ENCODE measurements at places on chromosomes 2 and 18.
A peak's percentile ranks its signal among the peaks of the same experiment; 100 is the strongest.

DNA sequence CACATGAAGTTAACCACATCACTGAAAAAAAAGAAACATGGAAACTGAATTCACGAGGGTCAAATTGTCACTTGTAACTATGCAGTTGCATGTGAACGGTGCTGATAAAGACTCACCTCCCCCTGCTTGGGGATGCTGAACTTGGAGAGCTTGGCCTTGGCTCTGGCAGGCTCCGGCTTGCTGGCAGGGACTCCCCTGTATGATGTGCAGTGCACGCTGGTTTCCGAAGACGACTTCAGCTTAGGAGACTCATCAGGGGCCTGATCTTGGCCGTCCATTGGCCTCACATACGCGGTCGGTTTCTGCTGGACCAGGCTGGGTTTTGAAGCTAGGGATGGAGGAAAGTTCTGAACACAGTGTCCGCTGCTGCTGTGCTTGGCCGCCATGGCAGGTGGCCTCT is 135.9 kb downstream of the AFF3 start:
- DNase-seq = no peak

GRCh38 chr2:164852086-164852485 is 10.5 kb upstream of the COBLL1 start:
- no peak for DNase-seq

DNA sequence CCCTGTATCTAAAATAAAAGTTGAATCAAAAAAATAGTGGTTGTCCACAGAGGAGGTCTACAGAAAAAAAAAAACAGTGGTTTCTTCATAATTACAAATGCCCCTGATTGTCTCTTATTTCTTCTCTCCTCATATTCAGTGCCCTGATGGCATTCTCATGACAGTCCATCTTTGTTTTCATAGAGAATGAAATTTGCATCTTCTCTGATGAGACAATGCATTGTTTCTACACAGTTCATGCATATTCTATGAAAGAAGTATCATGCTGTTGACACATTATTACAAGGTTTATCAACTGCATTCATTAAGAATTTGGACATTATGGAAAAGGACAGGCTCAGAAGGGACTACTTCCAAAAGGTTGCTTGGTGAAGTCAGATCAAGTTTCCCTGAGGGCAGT is 59.5 kb downstream of the LHCGR start:
- DNase-seq = no peak

DNA sequence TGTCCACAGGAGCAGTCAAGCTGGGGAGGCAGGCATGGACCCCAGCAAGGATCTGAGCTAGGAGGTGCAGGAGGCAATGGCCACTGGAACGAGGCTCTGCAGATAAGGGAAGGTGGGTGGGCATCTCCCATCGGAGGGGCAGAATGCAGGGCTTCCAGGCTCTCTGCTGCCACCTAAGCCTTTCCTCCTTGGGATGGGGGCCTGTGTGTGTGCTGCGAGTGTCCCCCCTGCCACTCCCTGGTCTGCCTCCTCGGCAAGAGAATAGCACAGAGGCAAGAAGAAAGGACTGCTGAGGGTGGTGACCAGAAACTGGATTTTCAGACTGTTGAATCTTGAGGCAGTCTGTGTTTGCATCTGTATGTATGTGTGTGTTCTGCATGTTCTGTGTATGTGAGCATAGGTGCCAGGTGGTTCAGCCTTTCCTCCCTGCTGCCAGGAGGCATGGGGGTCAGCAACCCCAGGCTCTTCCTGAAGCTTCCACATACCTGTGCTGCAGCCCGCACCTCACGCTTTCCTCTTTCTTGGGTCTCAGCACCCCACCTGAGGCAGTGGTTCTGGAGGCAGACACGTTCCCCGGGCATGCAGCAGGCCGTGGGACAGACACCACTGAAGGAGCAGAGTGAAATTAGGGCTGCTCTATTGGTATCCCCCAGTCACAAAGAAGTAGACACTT is 86.7 kb downstream of the EPAS1 start:
- no peak for DNase-seq

- DNase-seq = no peak
These were observed 4.6 kb upstream of the UGP2 start for GRCh38 chr2:63837036-63837594.

- peak; percentile 39 for DNase-seq
These were observed 143.6 kb upstream of the MAP3K20 start for GRCh38 chr2:172931918-172932520.

GRCh38 chr2:85770369-85770768 is 16.6 kb downstream of the ATOH8 start:
- DNase-seq = no peak

DNA sequence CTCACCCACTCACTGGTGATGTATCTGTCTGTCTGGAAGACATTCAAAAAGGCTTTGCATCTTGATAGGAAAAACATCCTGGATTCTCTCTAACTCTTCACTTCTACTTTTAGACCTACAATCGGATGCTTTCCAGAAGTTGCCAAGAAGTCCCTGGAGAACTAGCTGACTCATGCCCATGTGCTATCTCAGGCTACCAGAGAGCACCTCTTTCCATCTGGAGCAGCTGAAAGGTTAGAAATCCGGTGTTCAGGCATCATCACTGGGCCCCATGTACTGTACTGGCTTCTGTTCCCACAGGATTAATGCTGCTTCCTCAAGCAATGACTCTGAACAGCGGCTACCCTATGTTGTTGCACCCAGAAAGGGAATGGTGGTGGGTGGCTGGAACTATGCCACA is 259.0 kb downstream of the NBAS start:
- no peak for DNase-seq

- DNase-seq = no peak
These were observed 20.0 kb downstream of the GREB1 start for GRCh38 chr2:11553661-11554398.

- no peak for DNase-seq
These were observed 155.1 kb upstream of the L3MBTL4 start for GRCh38 chr18:6569813-6570212.

- DNase-seq = no peak
These were observed 26.6 kb upstream of the NAPG start for GRCh38 chr18:10499230-10499629.

GRCh38 chr2:120418174-120418787 is 72.3 kb downstream of the INHBB start:
- no peak for DNase-seq

GRCh38 chr18:39238981-39239660 is 1673.5 kb upstream of the CELF4 start:
- no peak for DNase-seq

GRCh38 chr18:72999971-73000607 is 132.3 kb upstream of the NETO1 start:
- DNase-seq = no peak

GRCh38 chr2:105950521-105951383 is 206.0 kb downstream of the NCK2 start:
- DNase-seq = no peak

DNA sequence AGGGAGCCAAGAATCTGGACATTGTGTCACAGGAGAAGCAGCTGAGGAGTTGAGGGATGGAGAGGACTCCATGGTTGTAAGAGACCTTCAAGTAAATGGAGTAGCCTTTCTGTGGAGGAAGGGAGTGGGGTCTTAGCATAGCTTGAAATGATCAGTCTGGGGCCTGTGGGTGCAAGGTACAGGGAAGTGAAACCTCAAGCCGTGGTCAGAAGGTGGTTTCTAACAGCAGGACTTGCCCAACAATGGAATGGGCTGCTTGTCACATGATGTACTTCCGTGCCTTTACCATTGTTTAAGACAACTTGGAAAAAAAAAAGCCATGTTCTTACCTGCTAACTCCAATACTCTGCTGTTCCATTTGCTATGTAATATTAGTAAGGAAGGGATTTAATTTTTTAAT is 140.7 kb downstream of the LDLRAD4 start:
- DNase-seq = no peak

DNA sequence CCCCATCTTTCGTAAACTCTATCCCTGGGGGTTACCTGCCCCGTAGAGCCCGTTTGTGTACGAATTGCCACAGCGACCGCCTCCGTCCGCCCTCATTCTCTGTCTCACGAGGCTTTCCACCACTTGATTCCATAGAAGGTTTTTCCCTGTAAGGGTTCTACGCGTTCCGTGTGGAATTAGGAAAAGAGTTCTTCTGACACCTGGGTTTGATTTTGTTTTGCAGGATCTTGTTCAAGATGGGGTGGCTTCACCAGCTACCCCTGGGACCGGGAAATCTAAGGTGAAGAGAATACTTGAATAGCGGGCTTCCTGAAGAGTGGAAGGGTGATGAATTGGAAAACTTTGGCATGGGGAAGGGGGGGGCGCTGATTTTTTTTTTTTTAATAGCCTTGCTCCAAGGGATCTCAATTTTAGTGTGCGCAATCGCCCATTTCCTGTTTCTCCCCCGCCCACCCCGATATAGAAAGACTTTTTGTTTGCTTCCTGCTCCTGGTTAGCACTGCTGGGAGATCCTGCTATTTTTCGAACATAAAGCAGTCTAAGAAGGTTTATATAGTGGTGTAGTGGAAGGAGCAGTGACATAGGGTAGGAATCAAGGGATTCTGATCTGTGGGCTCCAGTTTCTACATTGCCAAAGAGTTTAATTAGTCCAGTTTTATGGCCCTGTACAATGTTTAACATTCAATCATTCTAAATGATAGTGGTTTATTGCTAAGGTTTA is 564 bp downstream of the GCC2 start:
- no peak for DNase-seq

DNA sequence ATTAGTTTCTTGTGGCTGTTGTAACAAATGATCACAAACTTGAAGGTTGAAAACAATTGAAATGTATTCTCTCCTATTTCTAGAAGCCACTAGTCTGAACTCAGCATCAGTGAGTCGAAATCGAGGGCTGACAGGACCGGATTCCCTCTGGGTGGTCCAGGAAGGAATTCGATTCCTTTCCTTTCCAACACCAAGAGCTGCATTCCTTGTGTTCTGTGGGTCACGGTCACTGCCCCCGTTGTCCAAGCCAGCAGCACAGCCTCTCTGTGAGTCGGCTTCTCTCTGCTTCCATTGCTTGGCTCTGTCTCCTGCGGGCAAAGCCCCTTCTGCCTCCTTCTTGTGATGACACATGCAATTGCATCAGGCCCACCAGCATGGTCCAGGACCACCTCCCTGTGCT is 67.3 kb downstream of the SMIM21 start:
- no peak for DNase-seq

All from substantia nigra (tissue), 51 donors.